ENCODE measurements at places on chromosomes 3 and 15. TPM values are rescaled to one million over a fixed set of nuclear protein-coding genes. Genes with fewer than 3 reads are reported as not detected.

Gene CGNL1
- total RNA-seq, result 20.2 TPM

Gene EBLN2
- 7.5 TPM for total RNA-seq

Gene FGF12
- 1.6 TPM for total RNA-seq

Gene TRIM42
- total RNA-seq, result not detected

Gene CHL1
- not detected for total RNA-seq

Gene ADGRG7
- total RNA-seq, result not detected

Gene SAXO2
- 1.8 TPM for total RNA-seq

Gene LYSMD4
- 10.1 TPM for total RNA-seq

Gene ZNF660
- total RNA-seq, result 1.4 TPM

Gene SLC22A13
- total RNA-seq, result under 0.01 TPM

Gene AHSG
- not detected for total RNA-seq

Gene ISLR
- total RNA-seq, result 0.76 TPM

Gene FANCI
- total RNA-seq, result 19.9 TPM

Gene APOD
- 5.7 TPM for total RNA-seq

Gene CLDN16
- total RNA-seq, result under 0.01 TPM

Gene DUOXA2
- total RNA-seq, result not detected
